ENCODE measurements at places on chromosomes 11 and 22.

DNA sequence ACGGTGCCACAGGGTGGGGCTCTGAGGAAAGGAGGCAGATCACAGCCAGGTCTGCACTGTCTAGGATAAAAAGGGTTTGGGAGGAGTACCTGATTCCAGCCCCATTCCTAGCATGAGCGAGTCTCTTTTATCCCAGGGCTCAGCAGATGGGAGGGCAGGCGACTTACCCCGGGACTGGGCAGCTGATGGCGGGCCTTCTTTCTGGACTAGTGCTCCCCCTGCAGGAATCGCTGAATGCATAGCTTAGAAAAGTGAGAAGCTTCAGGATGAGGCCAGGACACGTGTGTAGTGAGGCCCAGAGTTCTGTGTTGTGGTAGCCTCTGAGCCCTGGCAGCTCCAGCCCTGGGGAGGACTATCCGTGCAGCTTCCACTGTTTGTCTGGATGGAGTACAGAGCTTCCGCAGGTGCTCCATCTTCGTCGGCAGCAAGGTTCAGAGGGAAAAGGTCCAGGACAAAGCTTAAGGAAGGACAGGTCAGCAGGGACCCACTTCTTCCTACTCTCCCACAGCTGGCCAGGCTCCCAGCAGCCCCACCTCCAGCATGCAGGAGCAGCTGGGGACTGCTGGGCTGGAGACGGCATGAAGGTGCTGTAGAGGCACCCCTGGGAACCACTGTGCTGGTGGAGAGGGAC, 30.4 kb downstream of the COMMD9 start:
- DNase-seq, result no peak

GRCh38 chr11:48005831-48006270, 25.5 kb downstream of the PTPRJ start:
- DNase-seq, result peak; percentile 71

DNA sequence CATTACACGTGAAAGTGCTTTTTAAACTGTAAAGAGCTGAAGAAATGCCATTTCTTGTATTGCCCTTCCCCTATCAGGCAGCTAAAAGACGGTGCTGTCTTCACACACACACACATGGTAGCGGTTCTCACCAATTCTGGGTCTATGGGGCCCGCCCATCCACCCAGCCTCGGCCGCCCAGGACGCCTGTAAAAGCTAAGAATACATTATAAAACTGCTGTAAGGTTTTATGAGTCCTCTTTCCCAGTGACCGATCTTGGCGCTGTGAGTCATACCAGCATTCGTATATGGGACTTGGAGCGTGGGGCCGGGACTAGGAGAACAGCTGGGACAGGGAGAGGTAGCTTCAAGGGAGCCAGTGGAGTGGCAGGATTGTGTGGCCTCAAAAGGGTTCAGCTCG, 149.7 kb upstream of the CADM1 start:
- no peak for DNase-seq

- DNase-seq, result no peak
Observed at GRCh38 chr11:34988294-34989255, 72.2 kb downstream of the PDHX start.

- DNase-seq, result no peak
Observed at GRCh38 chr11:120199613-120200012, 11.2 kb upstream of the OAF start.

DNA sequence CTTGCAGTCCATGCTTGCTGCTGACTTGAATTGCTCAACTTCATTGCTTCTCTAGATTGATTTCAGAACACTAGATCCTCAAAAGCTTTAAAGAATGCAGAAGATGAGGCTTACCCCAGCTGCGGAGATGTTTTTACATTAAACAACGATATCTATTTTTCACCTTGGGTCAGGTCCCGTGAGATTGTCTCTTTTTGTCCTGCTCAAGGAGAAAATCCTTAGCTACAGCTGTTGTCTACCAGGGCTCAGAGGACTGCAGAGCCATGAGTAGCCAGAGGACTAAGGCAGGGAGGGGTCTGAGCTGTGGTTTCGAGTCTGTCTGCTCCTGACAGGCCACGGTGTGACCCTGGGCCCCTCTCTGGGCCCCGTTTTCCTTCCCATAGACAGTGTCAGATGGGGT, 51.4 kb downstream of the PKNOX2 start:
- no peak for DNase-seq

- no peak for DNase-seq
Observed at GRCh38 chr11:38543311-38543710, 1945.3 kb upstream of the RAG2 start.

DNA sequence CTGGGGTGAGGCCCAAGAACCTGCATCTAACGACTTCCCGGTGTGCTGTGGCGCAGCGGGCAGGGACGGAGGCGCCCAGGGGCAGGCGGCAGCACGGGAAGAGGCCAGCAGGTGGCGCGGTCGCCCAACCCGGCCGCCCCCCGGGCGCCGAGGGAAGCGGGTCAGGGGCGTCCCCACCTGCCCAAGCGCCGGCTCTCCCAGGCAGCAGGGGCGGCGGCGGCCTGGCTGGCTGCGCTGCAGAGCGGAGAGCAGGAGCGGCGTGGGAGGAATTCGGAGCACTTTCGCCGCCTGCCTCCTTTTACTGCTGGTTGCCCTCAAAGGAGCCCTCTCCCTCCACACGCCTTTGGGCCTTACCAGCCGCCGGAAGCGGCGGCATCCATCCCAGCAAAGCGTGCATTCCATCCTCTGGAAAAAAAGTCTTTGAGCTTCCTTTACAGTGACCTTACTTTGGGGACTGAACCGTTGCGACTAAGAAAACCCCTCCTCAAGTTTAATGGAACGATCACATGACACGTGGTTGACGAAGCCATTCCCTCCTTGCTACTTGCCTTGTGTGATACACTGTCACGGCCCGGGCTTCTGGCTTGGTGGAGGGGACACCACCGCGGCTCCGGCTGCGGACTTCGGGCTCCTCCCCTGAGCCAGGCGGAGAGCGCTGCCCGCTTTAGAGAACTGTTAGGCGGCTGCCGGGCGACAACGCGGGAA, 106.8 kb upstream of the CLMP start:
- DNase-seq, result peak; percentile 91

GRCh38 chr11:122108192-122108799, 7.7 kb downstream of the BLID start:
- DNase-seq, result peak; percentile 50

- DNase-seq, result peak; percentile 89
Observed at GRCh38 chr22:49971232-49972162, 10.9 kb downstream of the PIM3 start.

Data from activated CD8-positive, alpha-beta memory T cell treated with anti-CD3 and anti-CD28 coated beads, Interleukin-2, amount 50 U/mL, for 48 hours (primary cell).